NCI-H1436 treated with DMSO at 0.1 percent for 48 hours (cell line): ENCODE measurements at places on chromosomes 13 and 19.
A peak's percentile ranks its signal among the peaks of the same experiment; 100 is the strongest.

GRCh38 chr19:1880611-1881392 is 4.5 kb downstream of the ABHD17A start:
- no peak for DNase-seq

DNA sequence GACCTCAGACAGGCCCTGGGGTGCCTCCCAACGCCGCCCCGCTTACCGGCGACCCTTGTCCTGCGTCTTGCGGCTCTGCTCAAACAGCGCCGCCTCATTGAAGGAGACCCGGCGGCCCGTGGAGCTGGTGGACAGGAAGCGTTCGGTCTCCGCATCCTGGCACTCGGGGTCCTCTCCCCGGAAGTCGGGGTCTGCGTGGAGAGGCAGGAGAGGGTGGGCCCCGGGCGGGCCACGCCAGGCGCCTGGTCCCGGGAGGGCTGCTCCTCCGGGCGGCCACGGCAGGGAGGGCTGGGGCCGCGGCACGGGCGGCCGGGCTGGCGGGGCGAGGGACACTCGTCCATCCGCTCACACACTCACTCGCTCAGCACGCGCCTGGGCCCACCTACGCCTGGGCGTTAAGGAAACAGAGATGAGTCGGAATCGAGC is 2.8 kb downstream of the CBARP start:
- no peak for DNase-seq

- no peak for DNase-seq
Observed at GRCh38 chr19:12802267-12803106, 618 bp downstream of the THSD8 start.

- no peak for DNase-seq
Observed at GRCh38 chr19:919199-920050, 2.3 kb downstream of the KISS1R start.

DNA sequence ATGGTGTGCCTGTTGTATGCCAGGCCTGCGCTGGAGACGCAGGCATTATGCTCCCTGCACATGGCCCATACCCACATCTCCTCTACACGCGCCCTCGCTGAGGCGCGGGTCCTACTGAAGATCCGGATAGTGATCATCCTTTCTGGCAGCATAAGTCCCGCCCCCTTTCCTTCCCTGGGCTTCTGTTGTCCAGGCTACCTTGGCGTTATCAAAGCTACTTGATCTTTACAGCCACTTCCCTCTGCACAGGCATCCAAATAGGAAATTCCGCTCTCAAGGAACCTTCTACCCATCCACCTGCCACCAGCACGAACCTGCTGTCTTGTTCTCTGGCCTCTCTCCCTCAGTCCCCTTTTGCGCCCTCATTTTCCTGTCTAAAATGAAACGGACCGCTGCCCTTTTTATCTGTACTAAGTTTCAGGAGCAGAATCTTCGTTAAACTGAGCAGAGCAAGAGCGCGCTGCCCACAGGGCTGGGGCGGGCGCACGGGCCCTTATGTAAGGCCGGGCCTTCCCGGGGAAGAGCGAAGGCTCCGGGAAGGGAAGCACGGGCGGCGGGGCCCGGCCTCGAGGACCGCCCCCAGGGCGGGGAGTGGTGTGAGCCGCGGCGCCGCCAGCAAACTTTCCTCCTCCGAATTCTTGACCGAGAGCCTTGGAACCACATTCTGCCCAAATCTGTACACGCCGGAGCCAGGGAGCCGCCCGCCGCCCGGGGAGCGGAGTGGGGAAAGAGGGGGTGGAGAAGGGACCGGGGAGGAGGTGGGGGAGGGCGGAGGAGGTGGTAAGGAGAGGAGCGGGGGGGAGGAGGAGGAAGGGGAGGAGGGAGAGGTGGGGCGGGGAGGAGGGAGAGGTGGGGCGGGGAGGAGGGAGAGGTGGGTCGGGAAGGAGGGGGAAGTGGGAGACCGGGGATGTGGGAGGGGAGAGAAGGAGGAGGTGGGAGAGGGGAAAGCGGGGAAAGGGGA is 920 bp upstream of the UBE2L5 start:
- no peak for DNase-seq

DNA sequence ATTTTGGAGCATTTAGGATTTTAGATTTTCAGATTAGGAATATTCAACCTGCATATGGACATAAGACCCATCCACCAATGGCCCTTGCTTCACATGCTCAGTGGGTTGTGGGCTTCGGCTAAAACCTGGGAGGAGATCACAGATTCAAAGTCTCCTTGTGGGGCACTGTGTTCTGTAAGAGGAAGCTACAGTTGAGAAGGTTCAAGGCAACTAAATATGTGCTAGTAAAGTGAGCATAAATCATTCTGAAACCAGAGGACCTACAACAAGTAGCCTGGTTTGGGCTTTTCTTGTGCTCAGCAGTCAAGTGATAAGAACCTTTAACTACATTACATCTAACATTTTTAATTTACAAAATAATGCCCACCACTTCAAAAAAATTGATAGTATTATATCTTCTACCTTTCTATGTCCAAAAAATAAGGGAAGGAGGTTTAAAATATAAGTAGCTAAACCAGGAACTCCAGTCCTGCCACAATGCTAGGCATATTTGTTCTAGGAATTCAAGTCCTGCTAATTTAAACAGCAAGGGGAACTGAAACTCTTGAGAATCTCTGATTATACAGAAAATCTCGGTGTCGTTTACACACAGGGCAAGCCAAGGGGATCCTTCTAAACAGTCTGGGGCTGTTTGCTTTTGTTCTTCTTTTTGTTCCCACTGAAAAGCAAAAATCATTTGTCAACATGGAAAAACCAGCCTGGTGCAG is 36.6 kb downstream of the FOXO1 start:
- no peak for DNase-seq

- DNase-seq = no peak
Observed at GRCh38 chr13:38862443-38862842, 128.2 kb downstream of the STOML3 start.

DNA sequence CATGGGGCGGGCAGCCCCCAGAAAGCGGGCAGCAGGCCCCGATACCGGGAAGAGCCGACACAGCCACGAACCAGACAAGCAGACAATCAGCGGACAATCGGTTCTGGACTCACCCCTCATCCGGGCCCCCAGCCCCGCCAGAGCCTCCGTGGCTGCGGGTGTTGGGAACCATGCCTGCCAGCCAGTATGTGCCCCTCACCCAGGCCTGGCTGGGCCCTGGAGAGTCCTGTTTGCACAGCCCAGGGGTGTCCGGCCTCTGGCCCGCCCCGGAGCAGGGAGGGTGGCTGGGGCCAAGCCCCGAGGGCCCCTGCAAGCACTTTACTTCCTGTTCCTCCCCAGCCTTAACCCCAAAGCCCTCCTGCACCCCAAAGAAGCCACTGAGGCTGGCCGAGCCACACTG is 7.8 kb downstream of the PODNL1 start:
- no peak for DNase-seq

DNA sequence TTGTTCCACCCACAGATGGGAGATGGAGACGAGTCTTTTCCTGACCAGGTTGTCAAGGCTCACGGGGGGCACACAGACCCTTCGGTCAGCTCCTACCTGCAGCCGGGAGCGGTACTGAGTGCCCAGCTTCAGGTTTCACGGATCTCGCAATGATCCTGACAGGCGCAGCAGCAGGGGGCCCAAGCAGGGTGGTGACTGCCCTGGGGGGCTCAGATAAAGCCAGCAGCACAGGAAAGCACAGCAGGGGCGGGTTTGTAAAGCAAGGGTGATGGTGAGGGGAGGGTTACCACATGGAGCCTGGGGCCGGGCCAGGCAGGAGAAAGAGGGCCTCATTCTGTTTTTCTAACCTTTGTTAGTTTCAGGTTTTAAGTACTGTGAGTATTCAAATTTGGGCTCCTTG is 41.7 kb upstream of the ATP11A start:
- no peak for DNase-seq

DNA sequence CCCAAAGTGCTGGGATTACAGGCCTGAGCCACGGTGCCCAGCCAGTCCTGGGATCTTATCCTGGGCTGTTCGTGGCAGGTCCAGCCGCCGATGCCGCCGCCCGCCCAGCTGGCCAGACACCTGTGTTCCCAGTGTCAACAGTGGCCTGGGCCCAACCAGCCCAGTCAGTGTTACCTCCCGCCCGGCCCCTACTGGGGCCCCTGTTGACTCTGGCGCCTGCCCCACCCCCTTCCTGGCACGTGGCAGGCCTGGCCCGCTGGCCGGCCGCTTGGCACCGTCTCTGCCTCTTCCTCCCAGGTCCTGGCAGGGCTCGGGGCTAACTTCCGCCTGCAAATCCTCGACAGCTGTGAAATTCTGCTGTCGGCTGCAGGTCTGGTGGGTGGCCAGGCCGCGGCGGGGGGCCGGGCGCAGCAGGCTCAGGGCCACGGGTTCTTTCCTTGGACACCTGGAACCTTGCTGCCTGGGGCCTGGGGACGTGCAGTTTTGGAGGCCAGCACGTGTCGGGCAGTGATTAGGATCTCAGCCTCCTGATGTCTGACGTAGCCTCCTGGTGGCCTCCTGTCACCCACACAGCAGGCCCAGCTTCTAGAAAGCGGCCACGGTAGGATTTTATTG is 9.1 kb downstream of the ARID3A start:
- no peak for DNase-seq

DNA sequence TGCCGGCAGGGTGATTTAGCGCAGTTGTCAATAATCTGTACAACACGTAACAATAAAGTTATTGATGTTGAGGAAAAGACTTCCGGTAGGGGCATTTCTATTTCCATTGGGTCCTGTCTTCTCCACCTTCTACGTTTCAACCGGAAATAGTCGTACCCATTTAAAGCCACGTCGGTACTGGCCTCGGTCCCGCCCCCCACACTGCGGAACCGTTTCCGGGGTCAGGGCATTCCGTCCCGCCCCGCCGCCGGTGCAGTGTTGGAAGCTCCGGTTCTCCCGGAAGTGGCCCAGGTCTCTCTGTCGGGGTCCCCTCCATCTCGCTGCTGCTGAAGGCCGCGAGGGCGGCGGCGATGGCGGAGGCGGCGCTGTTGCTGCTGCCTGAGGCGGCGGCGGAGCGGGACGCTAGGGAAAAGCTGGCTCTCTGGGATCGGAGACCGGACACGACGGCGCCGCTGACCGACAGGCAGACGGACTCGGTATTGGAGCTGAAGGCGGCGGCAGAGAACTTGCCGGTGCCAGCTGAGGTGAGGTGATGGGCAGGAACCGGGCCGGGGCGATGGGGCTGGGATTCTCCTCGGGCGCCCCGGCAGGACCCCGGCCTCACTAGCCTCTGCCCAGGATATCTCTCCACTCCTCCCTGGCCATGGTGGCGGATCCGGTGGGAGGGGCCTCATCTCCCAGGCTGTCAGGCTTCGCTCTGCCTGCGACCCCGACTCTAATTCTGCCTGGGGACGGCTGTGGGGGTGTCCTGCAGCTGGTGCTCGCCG is at the start of gene COG3:
Gene COG3 (plus strand): TSS at position 253 of the 767 bp plus-strand sequence. CDS start 98 bp downstream, at position 351.
- peak; percentile 80 for DNase-seq

DNA sequence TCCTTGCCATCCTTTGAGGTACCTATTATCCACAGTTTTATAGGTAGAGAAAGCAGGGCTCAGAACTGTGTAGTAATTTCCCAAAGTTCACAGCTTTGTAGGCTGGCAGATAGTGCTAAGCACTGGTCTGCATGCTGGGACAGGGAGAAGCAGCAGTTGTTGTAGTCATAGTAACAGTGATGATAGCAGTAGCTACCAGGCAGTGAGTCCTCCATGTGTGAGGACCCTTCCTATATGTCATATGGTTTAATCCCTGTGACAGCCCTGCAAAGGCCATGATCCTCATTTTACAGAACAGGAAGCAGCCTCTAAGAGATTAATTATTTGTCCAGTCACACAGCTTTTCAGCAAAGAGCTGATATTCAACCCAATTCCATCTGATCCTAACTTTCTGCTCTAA is 21.0 kb downstream of the SERP2 start:
- DNase-seq = no peak

DNA sequence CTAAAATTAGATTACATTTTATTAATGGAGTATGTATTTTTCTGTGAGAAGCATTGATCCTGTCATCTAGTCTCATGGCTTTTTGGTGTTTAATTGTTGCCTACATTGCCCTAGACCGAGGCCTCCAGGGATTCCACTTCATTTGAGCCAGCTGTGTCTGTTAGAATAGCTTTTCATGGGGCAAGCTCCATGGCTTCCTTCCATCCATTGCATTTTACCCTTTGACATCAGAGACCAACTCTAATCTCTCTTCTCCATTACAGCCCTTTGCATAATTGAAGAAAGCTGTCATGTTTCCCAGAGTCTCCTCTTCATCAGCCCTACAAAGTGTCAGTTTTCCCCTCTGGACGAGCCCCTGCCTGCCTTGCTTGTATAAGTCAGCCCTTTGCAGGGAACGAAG is 70.6 kb downstream of the MTUS2 start:
- no peak for DNase-seq
